ENCODE measurements at places on chromosomes 2 and 18.

DNA sequence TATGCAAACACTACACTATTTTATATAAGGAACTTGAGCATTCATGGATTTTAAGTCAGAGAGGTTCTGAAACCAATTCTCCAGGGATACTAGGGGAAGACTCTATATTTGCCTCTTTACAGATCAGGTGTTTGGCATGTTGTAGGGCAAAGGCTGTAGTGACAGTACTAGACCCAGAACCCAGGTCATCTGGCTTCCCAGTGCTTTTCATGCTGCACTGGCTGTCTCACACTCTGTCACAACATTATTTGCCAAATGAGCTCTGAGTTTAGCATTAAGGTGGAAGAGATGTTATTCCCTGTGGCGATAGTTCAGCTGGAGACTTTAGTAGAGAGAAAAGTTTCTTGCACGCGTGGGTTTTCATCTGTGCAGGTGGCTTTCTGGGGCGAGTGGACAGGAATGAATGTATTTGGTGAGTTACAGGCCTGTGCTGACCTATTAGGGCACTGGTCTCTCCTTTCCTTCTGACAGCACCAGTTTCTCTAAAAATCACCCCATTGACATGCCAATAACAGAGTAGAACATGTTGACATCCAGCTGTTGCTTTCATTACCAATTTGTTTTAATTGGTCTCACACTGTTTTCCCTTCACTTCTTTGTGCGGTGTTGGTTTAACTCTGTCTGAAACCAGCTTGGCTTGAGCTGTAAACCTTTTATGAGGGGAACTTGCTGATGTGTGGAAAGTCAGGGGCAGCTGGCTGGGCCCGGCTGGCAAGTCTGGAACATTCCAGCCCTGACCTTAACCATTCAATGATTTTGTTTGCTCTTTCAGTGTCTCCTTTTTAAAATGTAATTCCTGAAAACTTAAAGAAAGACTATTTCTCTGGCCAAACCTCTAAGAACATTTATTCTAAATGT, 643.0 kb upstream of the FAM98A start:
- peak; percentile 26 for DNase-seq

DNA sequence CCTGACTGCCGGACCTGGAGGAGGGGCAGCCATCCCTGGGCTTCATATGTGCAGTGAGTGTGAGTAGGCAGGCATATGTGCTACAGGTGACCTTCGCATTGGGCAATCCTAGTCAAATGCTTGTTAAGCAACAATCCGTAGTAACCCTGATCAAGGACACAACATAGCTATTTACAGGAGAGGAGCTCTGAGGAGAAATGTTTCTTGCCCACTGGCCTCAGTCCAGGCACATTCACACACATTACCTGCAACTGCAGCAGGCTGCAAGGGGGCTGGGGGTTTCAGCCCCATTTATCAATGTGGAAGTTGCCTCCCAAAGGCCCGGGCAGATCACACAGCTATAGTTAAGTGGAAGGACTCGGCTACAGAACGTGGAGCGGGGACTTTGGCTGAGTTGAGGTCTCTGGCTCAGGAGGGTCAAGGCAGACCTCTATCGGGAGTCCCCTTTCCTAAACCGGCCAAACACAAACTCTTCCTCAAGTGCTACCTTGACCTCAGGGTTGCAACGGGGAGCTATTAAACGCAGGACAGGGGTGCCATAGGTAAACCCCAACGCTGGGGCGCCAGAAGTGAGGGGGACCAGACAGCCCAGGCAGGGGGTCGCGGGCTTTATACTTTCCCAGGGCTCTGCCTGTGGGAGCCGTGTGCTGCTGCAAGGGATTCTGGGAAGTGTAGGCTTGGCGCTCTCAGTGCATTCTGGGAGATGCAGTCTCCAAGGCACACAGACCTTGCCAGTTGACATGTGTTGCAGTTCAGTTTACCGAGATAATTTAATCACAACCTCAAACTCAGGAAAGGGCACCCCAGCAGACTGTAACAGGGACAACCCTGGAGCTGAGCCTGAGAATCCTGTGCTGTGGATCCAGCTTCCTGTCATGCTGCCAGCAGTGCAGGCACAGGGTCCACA, 9.4 kb downstream of the KHK start:
- DNase-seq, result peak; percentile 89

DNA sequence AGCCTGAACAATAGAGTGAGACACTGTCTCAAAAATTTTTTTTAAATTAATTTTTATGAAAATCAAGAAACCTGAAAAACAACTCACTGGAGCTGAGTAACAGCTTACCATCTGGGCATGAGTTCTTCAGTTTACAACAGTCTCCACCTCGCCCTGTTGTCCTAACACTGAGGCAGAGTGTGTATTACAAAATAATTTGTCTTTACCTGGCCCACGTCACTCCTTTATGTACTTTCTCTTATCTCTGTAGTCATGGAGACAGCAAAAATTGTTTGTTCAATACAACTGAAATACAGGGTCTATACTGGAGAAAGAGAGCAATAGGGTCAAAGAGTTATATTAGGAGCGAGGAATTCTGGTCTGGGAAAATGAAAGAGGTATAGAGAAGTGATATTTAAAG, 48.1 kb downstream of the CYTIP start:
- DNase-seq, result no peak

DNA sequence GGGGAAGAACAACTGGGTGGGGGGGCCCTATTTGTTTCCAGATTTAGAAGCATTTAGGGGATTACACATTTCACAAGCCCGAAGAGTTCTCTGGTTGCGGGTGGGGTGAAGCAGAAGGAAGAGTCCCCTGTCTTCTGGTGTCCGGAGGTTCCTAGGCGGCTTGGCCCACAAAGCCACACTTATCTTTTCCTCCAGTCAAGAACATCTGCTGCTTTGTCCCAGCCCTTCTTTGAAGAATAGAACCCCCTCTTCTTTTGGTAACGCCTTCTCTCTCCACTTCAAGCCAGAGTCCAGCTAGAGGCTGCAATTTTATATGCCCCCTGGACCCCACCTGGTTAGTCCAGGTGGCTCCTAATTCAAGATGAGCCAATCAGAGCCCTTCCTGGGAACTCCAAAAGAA, 15.8 kb downstream of the BOLA3 start:
- no peak for DNase-seq

DNA sequence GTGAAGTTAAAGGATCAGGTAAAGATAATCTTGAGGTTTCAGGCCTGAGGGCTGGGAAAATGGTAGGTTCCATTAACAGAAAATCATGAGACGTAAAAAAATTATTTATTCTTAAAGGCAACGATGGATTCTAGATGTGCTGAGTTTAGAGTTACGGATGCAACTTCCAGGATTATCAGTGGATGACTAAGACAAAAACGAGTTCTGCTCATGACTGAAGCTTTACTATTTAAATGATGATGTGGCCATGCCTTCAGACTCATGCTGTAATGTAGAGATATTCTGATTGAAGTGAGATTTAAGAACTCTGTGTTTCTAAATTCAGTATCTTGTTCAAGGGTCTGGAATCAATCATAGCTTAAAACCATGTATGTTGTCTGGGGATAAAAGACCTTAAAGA, 5.0 kb downstream of the TMEM237 start:
- DNase-seq, result no peak

- DNase-seq, result no peak
Observed at GRCh38 chr2:177211169-177211568, 1.4 kb upstream of the HNRNPA3 start.

DNA sequence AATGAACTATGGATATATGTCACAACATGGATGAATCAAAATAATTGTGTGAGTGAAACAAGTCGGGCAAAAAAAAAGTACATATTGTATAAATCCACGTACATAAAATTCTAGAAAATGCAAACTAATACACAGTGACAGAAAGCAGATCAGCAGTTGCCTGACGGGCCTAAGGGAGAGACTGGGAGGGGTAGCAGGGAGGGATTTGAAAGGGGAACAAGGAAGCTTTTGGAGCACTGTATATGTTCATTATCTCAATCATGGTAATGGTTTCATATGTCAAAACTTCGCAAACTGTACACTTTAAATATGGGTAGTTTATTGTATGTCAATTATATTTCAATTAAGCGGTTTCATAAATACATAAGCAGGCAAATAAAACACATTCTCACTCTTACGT, 153.8 kb downstream of the ANKRD44 start:
- DNase-seq, result no peak

GRCh38 chr2:20419007-20419576, 27.8 kb upstream of the RHOB start:
- DNase-seq, result no peak

DNA sequence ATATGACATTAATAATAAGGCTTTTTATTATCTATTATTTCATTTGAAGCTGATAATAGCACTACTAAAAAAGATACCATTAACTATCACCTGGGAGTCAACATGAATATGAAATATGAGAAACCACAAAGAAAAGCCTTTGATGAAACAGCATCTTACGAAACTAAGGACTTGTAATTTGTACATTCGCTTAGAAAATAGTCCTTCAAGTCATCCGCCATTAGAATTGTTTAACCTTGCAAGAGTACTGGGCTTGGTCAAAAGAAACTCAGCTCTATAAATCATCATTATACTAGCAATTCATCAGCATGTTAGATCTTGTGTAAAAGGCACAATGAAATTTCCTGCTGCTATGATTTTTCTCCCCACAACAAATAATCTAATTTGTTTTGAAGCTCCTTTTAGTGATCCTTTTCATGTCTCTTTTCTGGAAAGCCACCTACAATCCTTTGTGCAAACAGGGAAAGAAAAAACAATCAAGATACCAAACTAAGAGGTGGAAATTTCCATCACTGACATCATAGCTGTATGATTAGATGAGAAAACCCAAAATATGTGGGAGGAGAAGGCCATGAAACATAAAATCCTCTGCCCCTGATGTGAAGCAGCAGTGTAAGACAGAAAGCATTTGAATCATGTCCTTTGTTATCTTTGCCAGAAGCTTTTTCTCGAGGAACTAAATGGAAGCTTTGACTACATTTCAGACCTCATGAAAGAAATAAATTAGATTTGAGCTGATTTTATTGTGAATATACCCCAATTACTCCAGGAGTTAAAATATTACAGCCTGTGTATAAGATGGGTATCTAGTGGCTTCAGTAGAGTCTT, 31.2 kb downstream of the SCN9A start:
- no peak for DNase-seq

DNA sequence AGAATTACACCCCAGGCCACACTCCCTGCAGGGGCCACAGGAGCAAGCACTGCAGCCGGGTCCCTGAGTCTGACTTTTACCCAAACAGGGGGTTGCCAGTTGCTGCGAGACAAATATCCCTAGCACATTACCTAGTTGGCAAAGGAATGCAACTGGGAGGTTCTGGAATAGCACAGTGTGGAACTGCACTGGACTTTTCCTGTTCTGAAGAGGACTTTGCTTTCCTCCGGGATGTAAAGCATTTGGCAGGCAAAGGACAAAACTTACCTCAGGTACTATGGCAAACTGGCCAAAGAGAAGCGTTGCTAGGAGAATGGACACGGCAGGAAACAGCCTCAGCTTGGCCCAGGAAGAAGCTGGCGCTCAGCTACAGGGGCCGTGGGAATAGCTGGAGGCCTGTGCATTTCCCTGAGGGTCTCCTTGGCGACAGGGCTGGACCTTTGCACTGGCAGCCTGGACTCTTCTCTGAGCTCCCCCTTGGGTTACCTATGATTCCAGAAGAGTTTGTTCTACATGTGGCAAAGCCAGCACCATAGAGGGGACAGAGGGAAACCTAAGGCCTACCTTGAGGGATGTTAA, 45.0 kb downstream of the BCL11A start:
- DNase-seq, result no peak

DNA sequence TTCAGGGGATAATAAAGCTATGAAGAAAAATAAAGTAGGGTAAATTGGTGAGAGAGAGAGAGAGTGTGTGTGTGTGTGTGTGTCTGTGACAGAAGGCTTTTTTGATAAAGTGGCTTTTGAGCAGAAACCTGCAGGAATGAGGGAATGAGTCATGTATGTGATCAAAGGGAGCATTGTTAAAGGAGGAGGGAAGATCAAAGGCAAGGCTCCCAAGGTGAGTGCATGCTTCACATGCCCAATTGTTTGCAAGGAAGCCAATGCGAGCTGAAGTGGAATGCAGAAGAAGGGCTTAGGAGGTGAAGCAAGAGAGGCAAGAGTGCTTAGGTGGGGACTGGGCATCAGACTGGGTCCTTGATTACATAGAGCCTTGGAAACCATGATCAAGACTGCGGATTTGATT, 96.8 kb downstream of the DNAH6 start:
- no peak for DNase-seq

DNA sequence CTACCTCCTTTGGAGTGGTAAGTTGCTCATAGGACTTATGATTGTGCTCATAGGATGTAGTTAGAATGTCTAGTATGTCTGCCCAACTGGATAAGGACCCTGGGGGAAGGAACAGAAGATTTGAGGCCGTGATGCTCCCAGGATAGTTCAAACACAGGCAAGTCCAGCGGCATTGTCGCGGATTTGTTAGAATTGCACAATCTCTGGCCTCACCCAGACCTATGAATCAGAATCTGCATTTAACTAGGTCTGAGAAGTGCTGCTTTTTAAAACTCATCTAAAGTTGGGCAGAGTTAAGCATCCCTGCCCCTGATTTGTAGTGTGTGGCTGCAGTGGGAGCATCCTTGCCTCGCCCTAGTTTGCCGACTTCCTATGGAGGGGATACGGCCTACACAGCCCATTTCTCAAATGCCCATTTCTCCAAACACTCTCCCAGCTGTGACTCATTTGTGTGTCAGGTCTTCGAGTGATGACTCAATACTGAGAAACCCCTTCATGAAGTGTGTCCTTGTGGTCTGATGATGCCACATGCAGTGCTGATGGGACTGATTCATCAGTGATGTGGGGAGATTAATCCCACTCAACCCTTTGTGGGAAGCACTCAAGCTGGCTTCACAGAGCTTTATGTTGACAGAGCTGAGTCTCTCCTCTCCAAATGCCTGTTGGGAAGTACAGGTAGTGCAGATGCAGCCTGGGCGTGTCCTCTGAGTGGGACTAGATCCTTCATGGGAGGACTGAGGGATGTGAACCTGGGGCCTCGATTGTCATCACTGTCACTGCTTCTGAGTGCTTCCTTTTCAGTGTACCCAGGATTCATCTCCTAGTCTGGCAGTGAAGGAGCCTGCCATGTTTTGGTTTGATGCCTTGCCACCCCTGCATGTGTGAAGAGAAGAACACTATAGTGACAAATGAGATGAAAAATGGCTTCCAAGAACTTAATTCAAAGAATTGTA, 18.7 kb downstream of the SMIM21 start:
- no peak for DNase-seq

GRCh38 chr2:3611589-3611988, 16.7 kb downstream of the COLEC11 start:
- DNase-seq, result no peak

DNA sequence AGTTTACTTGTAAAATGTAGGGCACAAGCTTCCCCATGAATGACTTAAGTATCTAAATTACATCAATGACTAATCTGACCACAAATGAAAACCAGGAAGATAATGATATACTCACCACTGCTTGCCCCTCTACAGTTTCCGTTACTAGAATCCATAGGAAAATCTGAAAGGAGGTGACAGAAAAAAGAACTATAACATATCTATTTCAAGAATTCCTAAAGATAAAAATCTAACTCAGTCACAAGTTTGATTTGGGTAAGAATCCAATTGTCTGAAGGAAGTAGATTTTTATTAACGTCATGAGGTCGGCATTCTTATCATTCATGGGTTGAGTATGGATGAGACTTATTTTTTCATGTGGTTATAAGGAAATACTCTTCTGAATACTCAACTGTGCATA, 7.8 kb downstream of the FRZB start:
- no peak for DNase-seq

GRCh38 chr2:135050684-135051083, 1.4 kb upstream of the RAB3GAP1 start:
- DNase-seq, result no peak
